ENCODE measurements at places on chromosomes 6 and 20.

DNA sequence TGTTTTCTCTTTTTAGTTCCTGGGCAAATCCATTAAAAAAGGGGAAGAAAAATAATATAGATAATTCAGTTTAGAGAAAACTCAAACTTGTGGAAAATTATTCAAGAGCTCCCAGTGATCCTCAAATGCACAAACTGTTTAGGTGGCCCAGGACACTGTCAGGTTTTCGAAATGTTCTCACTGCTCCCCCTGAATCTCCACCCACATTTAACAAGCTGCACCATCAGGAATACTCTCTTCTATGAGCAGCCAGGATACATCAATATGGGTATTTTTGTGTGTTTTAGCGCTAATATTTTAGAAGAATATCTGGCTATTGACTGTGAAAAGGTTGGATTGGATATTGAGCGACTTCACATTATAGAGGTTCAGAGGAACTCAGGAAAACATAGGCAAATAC, 43.9 kb downstream of the OR2B2 start:
- no peak for ATAC-seq

DNA sequence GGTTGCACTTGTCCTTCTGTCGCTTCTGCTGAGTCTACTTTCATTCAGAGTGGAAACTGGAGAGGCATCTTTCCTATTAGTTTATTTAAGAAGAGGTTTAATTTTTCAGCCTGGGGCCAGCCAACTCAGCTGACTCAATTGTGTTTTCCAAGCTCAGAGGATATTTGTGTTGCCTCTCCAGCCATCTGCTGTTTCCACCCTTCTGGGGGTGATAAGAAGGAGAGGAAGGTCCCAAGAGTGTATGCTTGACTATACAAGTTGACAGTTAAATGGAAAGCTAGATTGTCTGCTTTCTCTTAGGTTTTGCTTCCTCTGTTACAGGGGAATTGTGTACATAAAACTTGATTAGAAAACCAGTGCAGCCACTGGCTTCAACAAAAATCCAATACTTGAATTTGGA, 3.0 kb downstream of the PSMF1 start:
- ATAC-seq = no peak

- ATAC-seq = no peak
These were observed 22.4 kb upstream of the TASP1 start for GRCh38 chr20:13661070-13661685.

GRCh38 chr6:148457137-148457842, 114.7 kb downstream of the SASH1 start:
- no peak for ATAC-seq

GRCh38 chr6:134363323-134364039, 45.6 kb upstream of the SGK1 start:
- ATAC-seq = peak; percentile 90

- peak; percentile 79 for ATAC-seq
These were observed 140.3 kb downstream of the TBX18 start for GRCh38 chr6:84623956-84624680.

DNA sequence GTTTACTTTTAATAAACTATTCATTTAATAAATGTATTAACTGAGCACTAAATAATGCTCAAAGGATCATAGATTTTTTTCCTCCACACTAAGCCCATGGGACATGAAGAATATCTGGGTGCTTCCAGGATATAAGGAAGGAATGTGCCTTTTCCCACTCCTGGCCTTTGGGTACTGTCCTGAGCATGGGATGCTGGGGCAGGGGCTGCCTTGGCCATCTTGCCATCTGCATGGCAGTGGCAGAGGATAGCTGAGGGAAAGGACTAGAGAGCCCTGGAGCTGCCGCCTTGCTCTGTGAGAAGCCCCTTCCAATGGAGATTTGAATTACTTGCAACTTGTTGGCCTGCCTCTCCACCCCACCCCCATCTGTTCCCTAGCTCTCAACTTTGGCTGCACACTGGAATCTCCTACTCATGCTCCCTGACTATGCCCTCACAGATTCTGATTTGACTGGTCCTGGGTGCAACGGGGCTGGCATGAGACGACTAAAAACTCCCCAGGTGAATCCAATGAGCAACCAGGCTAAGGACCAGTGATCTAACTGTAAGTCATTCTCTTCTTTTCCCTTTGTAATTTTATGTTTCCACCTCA, 15.6 kb downstream of the DDRGK1 start:
- ATAC-seq = no peak

DNA sequence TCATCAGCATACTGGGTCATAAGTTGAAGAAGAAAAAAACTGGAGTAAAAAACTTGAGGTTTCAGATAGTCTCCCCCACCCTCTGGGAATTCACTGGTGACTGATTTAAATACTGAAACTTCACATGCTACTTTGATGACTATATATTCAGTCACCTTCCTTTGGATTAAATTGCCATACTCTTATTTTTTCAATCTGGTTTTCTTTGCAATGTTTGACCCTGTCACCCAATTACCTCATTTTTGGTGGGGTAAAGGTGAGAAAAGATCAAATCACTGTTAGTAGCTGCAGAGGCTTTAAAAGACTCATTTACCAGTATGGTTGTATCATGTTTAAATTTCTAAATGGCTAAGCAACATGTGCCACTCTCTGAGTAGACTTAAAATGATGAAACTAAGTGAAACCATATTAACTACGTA, 862.7 kb upstream of the FLRT3 start:
- no peak for ATAC-seq

GRCh38 chr20:50061151-50062005, 51.6 kb downstream of the UBE2V1 start:
- no peak for ATAC-seq

DNA sequence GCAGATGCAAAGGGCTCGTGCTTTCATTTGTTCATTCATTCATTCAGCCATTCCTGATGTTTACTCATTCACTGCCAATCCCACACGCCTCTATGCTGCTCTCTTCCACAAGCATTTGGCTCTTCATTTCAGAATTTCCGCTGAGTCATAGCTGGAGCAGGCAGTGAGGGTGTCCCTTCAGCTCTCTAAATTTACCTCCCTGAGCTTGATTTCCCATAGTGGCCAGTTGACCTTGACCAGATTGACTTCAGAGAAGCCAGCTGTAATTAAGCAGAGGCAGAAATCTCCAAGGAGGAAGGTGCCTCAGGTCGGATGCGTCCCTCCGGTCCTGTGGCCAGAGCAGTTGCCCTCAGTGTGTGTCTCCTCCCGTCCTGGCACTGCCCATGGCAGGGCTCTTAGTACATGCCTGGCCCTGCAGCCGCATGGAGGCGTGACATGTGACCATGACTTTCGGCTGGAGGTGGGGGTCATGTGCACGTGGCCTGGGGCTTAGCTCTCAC, 267.2 kb upstream of the ECI2 start:
- ATAC-seq = peak; percentile 90

GRCh38 chr6:110054664-110055386, 76.7 kb downstream of the GPR6 start:
- ATAC-seq = no peak

DNA sequence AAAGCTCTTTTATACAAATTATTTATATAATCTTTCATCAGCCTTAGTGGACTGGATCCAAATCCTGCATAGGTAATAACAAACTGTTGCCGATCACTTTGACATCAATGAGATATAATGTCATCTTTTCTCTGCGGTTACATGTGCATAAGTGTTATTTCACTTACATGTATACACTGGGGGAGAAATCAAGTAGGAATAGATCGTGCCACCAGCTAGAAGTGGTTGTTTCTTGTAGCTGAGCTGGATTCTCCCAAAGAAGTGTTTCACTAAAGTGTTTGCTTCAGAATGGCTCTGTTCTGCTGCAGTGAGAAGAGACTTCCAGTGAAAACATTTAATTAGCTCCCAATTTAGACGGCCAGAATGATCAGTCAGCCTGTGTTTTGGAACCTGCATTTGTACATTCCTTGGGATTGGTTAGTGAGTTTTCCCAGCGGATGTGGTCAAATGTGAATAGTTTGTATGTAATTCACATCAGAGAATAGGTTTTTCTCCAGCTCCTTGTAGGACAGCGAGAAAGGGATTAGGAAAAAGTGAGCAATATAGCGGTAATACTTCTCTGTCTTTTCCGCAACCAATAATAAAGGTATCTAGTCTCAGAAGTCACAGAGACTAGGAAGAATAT, 163.1 kb upstream of the CCN2 start:
- ATAC-seq = peak; percentile 80

DNA sequence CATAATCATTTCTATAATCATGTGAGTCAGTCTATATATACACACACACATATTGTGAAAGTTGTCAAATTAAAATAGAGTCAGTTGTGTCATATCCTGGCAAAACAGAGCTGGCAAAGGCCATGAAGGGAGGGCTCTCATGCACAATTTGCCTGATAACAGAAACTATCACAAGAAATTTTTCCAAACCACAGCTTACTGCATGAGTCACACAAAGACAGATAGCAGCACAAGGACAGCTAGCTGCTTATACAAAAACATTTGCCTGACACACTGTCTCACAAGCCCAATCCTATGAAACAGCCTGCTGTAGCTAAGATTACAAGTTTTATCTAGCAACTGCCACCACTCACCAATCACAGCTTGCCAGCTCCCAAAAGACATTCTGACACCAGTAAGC, 848.5 kb upstream of the MAN1A1 start:
- ATAC-seq = peak; percentile 78

DNA sequence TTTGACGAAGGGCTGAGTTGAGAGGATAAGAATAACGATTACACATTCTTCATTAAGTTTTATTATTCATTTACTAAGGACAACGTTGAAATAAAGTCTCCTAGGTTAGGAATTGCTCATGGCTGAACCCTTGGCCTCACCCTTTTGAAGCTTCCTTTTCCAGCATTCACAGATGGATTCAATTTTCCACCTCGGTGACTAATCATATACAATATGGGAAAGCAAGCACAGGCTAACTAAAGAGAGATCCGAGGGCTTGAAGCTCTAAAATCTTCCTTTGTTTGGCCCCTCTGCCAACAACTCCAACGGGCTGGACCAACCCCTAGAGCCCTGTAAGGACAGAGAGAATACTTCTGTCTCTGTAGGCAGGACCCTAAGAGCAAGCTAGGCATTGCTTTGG, 159.5 kb downstream of the SOD2 start:
- ATAC-seq = peak; percentile 44
